ENCODE measurements at places on chromosomes 11 and 22. TPM values are rescaled to one million over a fixed set of nuclear protein-coding genes. Genes with fewer than 3 reads are reported as not detected.
A peak's percentile ranks its signal among the peaks of the same experiment; 100 is the strongest.

The TYR gene
- not detected for total RNA-seq

The MFNG gene
- total RNA-seq: 1.2 TPM

The APOL2 gene
- 16.0 TPM for total RNA-seq

GRCh38 chr22:44459551-44459950 is 38.5 kb downstream of the RTL6 start:
- DNase-seq: no peak

DNA sequence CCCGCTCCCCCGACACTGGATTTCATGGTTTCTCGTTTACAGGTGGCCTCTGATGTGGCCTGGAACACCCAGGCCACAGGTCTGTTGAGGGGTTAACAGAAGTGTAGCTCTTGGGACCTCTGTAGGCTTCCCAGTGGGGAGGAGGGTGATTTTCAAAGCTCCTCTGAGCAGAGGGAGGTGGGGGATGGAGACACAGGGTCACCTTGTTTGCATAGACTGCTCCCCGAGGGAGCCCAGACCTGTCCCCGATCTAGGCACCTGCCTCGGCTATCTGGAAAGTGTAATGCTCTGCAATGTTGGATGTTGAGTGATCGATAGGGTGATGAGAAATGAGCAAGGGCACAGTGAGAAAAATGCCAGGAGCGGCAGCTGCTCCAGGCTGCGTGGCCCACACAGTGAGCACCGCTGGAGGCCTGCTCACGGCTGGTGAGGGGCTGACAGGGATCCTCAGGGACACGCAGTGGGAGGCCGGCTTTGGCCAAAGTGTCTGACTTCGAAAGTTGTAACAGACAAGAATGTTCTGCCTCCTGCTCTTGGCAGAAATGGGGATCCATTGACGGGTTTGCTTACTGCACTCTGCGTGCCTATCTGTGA is 594.1 kb downstream of the BRD1 start:
- no peak for DNase-seq

DNA sequence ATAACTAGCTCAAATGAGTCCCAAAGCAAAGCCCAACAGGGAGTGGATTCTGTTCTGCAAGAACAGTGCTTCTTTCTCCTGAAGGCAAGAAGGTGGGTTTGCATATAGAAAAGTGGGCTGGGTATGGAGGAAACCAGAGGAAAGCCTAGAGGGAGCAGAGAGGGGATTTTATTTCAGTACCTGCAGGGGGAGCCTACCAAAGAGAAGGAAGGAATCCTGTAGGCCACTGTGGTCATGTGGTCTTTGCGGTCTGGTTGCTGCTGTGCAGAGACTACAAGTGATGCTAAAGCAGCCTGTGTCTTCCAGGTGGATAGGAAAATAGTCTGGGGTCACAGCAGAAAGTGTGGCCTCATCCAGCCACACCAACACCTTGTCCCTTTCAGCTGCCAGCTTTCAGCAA is 33.2 kb upstream of the ZBTB16 start:
- peak; percentile 34 for DNase-seq

DNA sequence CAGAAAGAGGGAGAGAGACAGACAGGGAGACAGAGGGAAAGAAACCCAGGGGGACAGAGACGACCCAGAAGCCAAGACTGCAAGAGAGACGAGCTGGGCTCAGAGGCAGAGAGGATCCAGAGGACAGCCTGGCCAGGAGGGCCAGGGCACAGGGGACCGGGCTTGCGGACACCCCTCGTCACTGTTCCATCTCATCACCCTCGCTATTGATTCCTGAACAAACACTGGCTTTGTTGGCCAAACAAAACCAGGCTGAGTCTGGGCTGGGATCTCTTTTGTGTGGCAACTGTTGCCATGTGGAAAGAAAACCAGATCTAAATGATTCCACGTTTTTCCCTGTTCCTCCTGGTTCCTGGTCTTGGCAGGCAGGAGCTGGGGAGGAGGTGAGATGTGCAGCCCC is 339.4 kb downstream of the MN1 start:
- no peak for DNase-seq

GRCh38 chr11:126680700-126681099 is 319.9 kb downstream of the KIRREL3 start:
- DNase-seq: no peak

GRCh38 chr11:86588566-86589090 is 83.8 kb downstream of the ME3 start:
- no peak for DNase-seq

GRCh38 chr22:33361581-33361980 is 303.4 kb upstream of the SYN3 start:
- DNase-seq: no peak

- no peak for DNase-seq
Measured at GRCh38 chr11:14089690-14090462, 127.4 kb downstream of the SPON1 start.

The PGA3 gene
- total RNA-seq: not detected

DNA sequence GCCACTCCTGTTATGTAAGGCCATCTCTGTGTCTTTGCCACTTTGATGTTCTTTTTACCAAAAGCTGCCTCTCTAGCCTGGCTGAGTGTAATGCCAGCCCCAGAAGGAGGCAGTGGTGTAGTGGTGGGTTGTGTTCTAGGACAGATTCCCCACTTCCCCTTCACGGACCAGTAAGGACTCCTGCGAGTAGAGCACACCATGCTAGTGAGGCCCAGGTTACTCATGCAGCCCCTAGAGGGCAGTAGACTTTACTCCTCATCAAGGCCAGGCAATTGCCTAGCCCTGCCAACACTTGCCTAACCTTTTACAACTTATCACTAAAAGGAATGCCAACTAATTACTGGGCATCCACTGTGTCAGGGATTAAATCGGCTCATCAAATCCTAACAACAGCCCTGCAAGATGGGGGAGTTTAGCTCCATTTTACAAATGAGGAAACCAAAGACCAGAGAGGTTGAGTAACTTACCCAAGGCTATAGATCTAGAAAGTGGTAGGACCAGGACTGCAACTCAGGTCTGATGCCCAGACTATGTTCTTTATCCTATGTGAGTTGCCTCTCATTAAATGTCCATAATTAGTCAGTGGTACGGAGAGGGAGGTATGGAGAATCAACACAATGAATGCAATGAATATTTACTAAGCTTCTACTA is 75.3 kb downstream of the APIP start:
- DNase-seq: peak; percentile 60

DNA sequence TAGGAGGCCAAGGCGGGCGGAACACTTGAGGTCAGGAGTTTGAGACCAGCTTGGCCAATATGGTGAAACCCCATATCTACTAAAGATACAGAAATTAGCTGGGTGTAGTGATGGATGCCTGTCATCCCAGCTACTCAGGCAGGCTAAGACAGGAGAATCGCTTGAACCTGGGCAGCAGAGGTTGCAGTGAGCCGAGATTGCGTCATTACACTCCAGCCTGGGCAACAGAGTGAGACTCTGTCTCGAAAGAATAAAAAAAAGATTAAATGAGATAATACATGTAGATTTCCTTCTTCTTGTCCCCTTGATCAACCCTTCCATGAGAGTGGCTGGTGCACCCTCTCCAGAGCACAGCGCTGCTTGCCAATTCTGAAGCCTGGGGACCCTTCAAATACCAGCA is 106.9 kb downstream of the ST3GAL4 start:
- no peak for DNase-seq

The OPCML gene
- total RNA-seq: not detected

DNA sequence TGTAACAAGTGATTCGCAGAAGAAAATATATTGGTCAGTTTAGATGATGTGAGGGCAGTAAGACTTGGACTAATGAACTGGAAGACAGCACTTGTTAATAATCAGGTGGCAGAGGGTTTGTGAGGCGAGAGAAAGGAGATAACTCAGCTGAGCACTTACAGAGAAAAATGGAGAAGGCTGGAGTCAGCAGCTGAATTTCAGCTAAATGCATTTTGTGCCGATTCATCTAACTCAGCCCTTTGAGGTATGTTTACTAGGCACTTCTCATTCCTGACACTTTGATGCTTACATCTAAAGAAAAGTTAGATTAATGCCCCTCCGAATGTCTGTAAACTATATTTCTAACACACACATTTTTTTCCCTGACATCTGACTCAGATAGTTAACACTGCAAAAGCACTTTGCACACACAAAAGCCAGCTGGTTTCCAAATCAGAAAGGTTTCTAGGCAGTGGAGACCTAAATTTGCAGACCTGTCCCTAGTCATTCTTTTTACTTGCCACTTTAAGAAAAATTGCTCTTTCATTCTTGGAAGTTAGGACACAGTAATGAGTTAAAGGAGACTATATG is 859.5 kb upstream of the CCDC90B start:
- no peak for DNase-seq

The PARVA gene
- total RNA-seq: 36.7 TPM

The CHRM4 gene
- not detected for total RNA-seq

GRCh38 chr11:69170704-69171103 is 15.0 kb downstream of the SMIM38 start:
- no peak for DNase-seq

DNA sequence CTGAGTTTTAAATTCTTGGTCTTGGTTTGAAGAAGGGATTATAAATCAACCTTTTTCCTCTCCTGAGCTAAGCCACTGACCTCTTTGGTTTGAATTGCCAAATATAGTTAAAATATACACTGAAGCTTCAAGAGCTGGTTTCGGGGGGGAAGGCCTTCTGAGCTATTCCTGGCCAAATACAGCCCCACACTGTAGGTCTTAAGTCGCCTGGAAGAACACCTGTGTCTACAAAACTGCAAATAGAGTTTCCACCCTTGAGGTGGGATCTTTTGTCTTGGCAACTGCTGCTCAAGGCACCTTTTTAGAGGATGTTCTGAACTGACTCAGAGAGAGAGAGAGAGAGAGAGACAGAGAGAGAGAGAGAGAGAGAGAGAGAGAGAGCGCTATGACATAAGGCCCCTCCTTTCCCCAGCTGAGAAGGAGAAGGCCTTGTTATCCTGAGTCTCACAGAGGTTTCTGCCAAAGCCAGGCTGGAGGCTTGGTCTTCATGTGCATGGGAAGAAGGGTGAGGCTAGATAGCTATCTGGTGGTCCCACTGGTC is 5.5 kb downstream of the ADM start:
- no peak for DNase-seq

GRCh38 chr11:44316659-44317240 is 6.8 kb upstream of the ALX4 start:
- no peak for DNase-seq

The TPH1 gene
- total RNA-seq: 0.20 TPM

The ACR gene
- total RNA-seq: not detected

Data from MCF 10A (cell line).